Activated T-cell treated with anti-CD3 and anti-CD28 coated beads, Interleukin-2, amount 50 U/mL, for 4 hours (primary cell): ENCODE measurements at places on chromosomes 5 and 9. TPM values are rescaled to one million over a fixed set of nuclear protein-coding genes. Genes with fewer than 3 reads are reported as not detected.

DNA sequence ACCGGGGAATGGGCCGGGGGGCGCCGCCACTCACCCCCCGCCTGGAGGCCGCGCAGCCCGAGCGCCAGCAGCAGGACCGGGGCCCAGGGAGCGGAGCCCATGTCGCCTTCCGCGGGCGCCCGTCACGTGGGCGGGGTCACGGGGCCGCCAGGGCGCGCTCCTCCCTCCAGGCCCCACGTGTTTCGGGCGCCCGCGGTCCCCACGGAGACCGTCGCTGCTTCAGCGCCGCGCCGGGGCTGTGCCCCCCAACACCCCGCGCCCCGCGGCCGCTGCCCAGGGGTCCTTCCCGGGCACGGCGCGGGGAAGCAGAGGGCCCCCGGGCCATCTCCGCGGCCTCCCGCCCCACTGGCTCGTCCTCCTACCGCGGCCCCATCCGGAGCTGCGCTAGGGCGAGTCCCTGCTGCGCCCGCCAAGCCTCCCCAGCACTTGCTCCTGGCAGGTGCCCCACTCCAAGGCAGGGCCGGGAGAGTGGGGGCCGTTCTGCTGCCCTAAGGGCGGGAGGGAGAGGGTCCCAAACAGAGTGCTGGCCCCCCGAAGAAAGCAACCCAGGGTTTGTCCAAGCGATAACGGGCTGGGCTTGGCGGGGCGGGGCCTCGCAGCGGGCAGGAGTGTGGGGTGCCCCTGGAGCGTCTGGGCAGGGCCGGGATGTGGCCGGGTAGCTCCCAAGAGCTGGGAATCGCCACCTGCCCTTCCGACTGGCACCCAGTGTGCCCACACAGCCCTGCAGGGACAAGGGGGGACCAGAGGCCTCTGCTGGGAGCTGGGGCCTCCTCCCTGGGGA, at the start of gene DPP7:
Gene DPP7 (minus strand): TSS at position 121 of the 781 bp plus-strand sequence. CDS start 20 bp downstream, at position 101.
- peak; percentile 77 for DNase-seq

- no peak for DNase-seq
Measured at GRCh38 chr9:2681981-2682380, 35.3 kb upstream of the KCNV2 start.

DNA sequence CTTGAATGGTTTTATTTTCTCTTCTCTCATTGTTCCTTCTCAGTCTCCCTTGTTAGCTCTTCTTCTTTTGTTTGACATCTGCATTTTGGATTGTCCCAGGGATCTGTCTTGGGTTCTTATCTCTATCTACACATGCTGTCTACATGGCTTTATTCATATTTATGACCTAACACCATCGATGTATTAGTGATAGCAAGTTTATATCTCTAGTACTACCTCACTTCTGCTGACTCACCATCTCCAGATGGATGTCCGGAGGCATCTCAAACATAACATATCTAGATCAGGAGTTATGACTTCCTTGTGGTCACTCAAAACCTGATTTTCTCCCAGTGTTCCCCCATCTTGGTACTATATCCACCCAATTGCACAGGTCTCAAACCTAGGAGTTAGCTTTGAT, 19.2 kb upstream of the SELENOP start:
- no peak for DNase-seq

- DNase-seq: no peak
Measured at GRCh38 chr5:152622628-152623027, 217.5 kb upstream of the NMUR2 start.

DNA sequence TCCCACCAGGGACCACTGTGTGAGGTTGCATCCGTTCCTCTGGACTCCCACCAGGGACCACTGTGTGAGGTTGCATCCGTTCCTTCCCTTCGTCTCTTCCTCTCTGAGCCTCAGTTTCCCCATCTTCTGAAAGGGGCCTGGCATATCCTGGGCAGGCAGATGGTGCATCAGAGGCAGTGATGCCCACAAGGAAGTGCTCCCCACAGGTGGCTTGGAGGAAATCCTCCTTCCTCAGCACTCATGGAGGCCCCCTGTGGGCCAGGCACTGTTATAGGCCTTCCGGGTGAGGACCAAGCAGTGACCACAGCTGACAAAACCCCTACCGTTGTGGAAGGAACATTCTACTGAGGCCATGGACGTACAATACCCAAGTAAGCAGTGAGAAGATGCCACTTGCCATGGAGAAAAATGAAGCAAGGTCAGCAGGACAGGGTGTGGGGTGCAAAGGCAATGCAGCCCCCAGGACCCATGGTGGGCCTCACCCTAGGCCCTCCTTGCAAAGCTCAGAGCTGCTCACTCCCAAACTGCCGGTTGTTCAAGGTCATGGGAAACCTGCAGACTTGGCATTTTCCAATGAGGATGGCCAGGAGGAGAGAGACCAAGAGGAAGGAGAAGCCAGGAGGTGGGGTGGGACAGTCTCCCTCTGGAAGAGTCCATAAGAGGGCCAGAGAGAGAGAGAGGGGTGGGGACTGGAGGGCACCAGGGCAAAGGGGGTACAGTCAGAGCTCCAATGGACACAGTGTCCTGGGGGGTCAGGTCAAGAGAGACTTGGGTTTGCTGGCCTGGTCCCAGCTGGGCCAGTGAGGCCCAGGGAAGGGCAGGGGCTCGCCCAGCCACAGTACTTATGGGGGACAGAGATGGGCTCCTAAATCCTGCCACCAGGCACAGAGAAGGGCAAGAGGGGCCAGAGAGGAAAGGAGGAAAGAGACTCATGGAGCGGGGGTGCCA, 51.1 kb downstream of the C9orf50 start:
- no peak for DNase-seq

GRCh38 chr5:95843733-95844223, 21.3 kb upstream of the GLRX start:
- DNase-seq: no peak

- DNase-seq: no peak
Measured at GRCh38 chr9:112170235-112170634, 4.9 kb downstream of the SUSD1 start.

- DNase-seq: no peak
Measured at GRCh38 chr5:2266641-2267240, 384.0 kb upstream of the IRX4 start.

DNA sequence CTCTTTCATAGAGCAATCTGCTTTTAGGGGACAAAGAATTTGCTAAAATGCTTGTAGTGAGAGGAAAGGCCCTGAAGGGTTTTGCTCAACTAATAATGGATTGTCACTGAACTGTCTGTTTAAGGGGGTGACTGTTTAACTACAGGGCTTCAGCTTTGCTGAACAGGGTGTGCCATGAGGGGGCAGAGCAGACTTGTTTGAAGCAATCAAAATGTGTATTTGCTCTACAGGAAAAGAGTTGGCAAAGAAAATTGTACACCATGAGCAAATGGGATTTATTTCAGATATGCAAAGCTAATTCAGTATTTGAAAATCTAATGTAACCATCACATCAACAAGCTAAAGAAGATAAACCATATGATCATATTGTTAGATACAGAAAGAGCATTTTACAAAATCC, 154.3 kb downstream of the GABRG2 start:
- DNase-seq: no peak

DNA sequence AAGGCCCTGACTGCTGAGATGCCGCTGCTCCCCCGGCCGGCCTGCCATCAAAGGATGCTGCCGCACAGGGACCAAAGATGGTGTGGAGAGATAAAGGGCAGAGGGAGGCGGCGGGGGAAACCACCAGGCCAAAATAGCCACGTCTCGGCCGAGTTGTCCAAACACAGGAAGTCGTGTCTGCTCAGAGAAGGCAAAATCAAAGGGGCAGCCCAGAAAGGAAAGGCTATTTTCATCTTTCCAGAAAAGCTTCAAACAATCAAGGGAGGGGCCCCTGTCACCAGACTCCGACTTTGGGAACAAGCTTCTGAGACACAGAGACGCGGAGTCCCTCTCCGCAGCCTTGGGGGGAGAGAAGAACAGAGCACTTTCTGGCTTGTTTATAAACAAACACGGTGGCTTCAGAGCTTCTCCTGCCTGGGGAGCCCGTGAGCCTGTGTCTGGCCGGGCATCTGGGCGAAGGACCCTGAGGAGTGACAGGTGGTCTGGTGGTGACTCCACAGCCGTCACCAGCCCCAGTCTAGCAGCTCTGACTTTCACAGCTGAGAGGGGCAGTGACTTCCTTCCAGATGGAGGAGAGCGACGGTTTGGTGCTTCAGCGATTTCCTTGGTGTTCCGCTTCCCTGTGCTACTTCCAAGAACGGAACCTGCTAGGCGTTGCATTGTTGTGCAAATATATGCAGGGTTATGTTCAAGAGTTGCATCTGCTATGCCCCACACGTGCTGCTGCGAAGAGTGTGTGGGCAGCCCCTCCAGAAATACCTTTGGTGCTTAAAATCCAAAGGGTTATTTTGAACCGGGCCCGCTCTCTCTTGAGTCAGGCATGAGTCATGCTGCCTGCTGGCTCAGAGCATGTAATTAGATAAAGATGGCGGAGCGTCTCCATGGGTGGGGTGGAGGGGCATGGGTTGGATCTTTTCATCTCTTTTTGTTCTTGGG, 24.0 kb downstream of the ADAMTSL2 start:
- no peak for DNase-seq

GRCh38 chr5:92944903-92945604, 636.0 kb downstream of the NR2F1-AS1 start:
- no peak for DNase-seq

- DNase-seq: no peak
Measured at GRCh38 chr5:128674837-128675446, 136.9 kb upstream of the FBN2 start.

DNA sequence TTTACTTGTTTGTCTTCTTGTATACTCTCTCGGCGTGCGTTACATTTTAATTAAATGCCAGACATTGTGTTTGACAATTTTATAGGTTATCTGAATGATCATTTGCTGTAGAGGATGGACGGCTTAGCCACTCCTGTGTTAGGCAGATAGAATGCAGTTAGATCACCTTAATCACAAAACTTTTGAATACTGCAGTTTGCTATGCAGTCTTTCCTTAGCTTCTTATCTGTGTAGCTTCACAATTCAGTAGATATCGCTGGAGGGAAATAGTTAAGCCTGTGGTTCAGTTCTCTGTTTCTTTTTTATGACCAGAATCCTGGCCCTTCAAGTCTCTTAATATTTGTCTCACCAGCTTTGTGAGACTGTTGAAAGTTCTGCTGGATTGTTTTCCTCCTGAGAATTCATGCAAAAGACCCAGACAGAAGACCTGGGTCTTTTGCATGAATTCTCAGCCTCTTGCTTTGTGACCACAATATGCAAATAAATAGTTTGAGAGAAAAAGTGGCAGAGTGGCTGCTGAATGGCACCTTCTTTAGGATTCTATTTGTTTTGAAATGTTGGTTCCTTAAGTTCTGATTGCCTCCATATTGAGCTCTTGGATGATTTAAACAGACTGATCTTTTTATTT, 40.2 kb downstream of the RASA1 start:
- DNase-seq: no peak

Gene BTF3
- 1,090 TPM for total RNA-seq

Gene ASS1
- 1.4 TPM for total RNA-seq

Gene HTR1A
- total RNA-seq: not detected

Gene DOCK2
- 132 TPM for total RNA-seq

Gene WDR38
- total RNA-seq: not detected

Gene CD74
- 299 TPM for total RNA-seq

Gene LCN15
- not detected for total RNA-seq
